Stimulated activated CD4-positive, alpha-beta T cell treated with anti-CD3 and anti-CD28 coated beads, Interleukin-4, amount 100 ng/mL, for 4 hours (primary cell): ENCODE measurements at places on chromosomes 3 and 15.

GRCh38 chr15:64985366-64986033, 4.2 kb downstream of the SPG21 start:
- no peak for DNase-seq

GRCh38 chr3:114120211-114120610, 58.6 kb downstream of the DRD3 start:
- DNase-seq = no peak

- no peak for DNase-seq
Measured at GRCh38 chr3:100389025-100389424, 11.9 kb downstream of the TOMM70 start.

DNA sequence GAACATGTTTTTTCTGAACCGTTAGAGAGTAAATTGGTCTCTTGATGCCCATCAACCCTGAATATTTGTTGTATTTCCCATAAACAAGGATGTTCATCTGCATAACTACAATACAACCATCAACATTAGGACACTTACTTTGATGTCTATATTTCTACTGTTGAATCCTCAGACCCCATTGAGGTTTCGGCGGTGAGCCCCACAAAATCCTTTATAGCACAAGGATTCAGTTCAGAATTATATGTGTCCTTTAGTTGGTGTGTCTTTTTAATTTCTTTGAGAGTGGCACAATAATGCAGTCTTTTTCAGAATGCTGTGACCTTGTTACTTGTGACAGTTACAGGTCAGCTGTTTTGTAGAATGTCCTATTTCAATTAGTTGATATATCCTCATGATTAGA, 158.0 kb downstream of the FNDC3B start:
- DNase-seq = no peak

- DNase-seq = no peak
Measured at GRCh38 chr3:14640157-14640562, 11.4 kb upstream of the CCDC174 start.

DNA sequence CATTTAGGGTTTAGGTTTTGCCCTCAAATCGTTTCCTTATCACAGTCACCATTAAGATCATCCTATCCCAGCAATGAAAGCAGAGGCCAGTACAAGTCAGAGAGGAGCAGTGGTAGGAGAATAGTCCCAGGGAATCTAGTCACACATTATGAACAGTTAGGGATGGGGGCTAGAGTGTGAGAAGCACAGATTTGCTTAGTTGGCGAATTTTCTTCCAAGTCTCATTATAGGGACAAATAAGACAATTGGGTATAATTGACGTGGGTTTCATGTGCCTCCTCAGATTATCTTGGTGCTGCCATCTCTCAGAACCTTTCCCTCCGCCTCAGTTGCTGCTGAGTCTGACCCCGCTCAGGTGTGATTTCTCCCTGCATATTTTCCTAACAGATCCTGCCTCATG, 407.1 kb downstream of the SQOR start:
- no peak for DNase-seq

DNA sequence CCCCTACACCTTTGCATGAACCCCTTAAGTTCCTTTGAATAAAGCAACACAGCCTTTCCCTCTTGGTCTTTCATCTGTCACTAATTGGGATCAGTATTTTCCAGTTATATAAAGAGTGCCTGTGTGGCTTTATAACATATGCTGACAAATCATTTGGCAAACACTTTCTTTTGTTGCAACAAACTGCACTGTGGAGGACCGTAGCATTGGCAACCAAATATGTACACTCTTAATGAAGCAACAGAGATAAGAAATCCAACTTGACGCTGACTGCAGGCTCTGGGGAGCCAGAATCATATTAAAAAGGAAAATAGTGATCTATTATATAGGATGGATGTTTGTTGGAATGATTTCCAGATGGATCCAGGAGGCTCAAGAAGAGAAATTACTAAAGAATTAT, 120.1 kb upstream of the PRICKLE2 start:
- DNase-seq = no peak

- DNase-seq = no peak
Measured at GRCh38 chr15:66879531-66880368, 177.7 kb downstream of the SMAD6 start.

DNA sequence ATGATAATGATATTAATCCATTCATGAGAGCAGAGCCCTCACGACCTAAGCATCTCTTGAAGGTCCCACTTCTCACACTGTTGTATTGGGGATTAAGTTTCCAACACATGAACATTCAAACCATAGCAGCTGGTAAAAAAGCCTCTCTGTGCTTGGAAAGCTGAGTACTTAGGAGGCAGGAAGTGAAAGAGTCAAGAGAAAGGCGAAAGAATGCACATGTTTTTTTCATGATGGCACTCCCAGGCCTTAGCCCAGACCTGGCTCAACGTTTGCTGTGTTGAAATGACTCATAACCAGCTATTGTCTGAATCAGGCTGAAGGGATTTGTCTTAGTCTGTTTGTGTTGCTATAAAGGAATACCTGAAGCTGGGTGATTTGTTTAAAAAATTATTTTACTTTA, 84.4 kb upstream of the RGMA start:
- DNase-seq = no peak

GRCh38 chr3:42262525-42262924, 3.5 kb downstream of the CCK start:
- DNase-seq = no peak
